ENCODE measurements at places on chromosomes 2 and 18. TPM values are rescaled to one million over a fixed set of nuclear protein-coding genes. Genes with fewer than 3 reads are reported as not detected.
A peak's percentile ranks its signal among the peaks of the same experiment; 100 is the strongest.

- DNase-seq: no peak
Measured at GRCh38 chr18:39946623-39947061, 2008.4 kb upstream of the PIK3C3 start.

DNA sequence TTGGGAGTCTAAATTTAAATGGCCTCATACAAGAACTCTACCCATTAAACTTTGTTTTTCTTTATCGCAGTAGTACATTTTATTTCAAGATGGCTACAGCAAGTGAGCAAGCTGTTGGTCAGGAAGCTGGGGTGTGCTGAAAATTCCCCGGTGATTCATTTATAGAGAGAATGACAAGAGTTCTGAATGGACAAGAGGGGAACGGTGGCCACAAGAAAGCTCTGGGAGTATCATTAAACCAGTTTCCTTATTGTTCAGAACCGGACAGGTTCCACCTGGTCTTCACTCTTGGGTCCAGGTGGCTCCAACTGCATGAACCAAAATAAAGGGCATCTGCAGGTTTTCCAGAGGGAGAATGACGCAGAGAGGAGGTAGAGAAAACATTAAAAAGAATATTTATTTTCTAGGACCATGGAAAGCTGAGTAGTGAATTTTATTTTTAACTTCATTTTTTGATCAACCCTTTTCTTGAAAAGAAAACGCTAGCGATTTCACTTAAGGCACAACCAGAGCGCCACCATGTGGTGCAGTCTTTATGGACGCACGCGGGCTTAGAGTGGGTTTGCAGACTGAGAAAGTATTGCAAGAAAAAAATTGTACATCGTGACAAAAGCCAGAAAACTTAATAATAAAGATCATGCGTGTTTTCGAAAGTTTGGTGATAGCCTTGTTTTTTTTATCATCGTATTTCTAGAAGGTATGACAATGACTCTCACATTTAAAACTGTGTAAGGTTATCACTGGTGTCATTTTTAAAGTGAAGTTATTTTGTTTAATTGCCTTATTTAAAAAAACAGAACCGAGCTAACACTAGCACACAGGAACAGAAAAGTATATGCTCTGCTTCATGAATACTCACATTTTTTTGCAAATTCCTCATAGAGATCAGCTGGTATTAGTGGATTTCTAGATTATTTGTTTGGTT is 97.9 kb upstream of the NOL4 start:
- no peak for DNase-seq

DNA sequence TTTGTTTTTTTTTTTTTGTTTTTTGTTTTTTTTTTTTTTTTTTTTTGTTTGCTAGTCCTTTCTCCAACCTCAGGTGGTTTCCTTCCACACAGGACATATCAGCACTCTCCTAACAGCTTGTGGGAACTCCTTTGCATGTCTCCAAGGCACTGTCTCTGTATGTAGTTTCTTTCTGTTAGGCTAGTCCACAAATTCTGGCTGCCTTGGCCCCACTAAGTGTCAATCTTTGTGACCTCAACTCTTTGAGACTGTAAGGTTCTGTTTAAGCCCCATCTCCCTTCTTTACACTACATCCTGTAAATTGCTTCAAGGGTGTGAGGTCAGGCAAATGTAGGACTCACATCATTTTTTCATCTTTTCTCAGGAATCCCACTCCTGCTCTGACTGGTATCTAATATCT is 85.1 kb downstream of the NCOA1 start:
- no peak for DNase-seq

- DNase-seq: peak; percentile 75
Measured at GRCh38 chr2:37625796-37626571, 45.5 kb downstream of the CDC42EP3 start.

DNA sequence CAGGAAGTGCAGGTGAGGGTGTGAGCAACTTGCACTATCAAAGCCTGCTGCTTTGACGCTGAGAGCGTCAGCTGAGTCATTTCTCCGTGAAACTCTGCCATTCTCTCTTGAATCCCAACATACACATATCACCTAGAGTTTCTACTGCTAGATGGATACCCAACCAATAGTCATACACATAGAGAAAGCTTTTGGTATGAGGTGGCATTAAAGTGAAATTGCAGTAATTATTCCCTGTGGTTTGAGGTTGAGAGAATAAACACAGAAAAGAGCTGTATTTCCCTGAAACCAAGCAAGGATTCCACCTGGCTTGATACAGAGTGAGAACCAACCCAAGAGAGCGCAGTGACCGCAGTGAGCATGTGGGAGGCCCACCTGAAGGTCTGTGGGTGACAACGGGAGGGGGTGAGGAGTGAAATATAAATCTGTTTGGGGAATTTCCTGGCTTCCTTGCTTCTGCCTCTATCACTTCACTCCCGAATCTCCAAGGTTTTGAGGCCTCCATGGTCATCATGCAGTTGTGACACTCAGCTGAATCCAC is 28.8 kb upstream of the TMEM18 start:
- no peak for DNase-seq

Gene CD302
- 0.75 TPM for total RNA-seq

GRCh38 chr2:236909193-236909504 is 176.5 kb upstream of the COPS8 start:
- no peak for DNase-seq

- no peak for DNase-seq
Measured at GRCh38 chr18:69885841-69886531, 61.7 kb downstream of the CD226 start.

GRCh38 chr2:50347358-50348044 is 684.4 kb downstream of the NRXN1 start:
- DNase-seq: no peak

GRCh38 chr2:240346015-240346752 is 89.3 kb upstream of the GPC1 start:
- DNase-seq: no peak

Gene TTC21B
- 21.8 TPM for total RNA-seq

GRCh38 chr18:77622009-77622692 is 372.5 kb downstream of the GALR1 start:
- DNase-seq: peak; percentile 6

Gene ALK
- not detected for total RNA-seq

- DNase-seq: no peak
Measured at GRCh38 chr2:229330952-229331351, 59.9 kb upstream of the PID1 start.

DNA sequence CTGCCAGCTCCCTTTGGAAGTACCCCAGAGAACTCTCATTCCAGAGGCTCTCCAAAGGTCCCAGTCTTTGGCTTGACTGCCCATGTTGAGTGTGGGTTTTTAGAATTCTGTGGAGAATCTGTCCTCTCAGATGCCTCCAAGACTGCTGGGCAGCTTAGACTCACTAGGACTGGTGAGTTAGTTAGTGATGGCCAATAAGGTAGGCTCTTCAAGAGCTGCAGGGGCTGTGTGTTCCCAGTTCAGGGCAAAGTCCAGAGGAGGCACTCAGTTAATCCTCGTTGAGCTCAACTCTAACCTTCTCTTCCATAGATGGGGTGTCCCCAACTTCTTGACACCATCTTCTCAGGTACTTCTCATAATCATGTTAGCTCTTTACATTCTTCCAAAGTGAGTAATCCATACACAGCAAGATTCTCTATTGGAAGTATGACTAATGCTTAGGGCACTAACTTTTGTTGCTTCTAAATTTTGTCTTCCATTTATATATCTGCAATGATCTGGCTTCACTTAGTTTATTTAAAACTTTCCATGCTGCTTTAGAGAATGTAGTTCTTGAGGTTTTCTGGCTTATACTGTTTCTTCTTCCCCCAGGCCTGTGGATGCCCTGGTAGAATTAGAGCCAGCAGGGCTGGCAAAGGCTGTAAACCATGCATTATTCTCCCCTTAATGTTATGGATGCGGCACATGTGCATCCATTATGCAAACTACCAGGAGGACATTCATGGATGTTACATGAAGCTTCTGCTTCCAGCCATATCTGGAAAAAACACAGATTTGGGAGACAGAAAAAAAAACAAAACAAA is 88.9 kb downstream of the POLE4 start:
- DNase-seq: no peak

Gene FOXI3
- total RNA-seq: not detected

DNA sequence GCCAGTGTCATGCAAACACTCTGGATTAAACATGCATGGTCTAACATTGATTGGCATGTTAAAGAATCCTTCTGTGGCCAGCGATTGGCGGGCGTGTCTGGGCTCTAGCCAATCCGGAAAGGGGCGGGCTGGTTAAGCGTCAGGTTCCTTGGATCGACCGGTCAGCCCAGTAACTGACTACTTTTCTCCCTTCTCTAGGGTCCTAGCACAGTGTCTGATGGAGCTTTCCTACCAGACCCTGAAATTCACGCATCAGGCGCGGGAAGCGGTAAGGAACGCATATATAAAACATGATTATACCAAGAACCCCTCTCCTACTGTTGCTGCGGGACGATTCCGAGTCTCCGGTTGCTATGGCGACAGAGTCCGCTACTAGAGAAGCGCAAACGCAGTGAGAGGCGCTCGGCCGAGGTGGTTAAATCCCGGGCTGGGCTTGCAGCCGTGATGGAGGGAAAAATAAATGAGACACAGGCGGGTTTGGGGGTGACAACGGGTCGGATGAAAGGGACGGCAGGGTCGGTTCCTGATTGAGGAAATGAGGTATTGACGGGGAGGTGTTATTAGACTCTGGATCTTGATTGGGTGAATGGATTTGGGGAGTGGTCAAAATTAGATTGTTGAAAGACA is 29.4 kb downstream of the KATNAL2 start:
- DNase-seq: peak; percentile 41

Gene IGFBP2
- 1.1 TPM for total RNA-seq

- DNase-seq: no peak
Measured at GRCh38 chr2:18599509-18600254, 10.3 kb upstream of the NT5C1B start.

Gene QPCT
- 4.2 TPM for total RNA-seq

DNA sequence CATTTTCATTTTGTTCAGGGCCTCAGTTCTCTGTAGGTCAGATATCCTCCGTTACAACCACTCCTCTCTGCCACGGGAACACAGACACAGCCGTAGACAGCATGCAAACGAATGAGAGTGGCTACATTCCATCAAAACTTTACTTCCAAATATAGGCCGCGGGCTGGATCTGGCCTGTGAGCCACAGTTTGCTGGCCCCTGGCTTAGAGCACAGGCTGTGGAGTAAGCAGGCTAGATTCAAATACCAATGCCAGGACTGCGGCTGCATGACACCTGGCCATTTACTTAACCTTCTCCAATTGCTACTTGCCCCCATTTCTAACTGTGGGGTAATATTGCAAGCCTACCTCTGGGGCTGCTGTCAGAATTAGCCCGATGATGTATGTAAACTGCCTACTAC is 325.8 kb upstream of the POU3F3 start:
- no peak for DNase-seq

DNA sequence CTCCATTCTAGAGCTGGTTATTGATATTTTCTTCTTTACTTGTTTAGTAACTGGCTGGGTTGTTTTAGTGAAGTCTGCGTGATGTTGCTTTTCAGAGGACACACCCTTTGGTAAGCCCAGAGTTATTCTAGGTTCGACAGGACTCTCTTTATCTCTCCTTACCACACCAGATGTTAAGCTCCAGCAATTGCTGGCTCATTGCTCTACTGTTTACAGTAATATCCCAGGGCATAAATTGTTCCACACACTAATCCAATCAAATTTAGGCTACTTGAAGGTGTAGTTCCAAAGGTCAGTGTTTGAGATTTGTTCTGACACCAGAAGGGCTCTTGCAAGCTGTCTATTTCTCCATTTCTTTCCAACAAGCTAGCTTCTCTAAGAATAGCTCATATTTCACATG is 506.6 kb downstream of the NR4A2 start:
- DNase-seq: no peak

Gene ADD2
- total RNA-seq: 1.2 TPM

- no peak for DNase-seq
Measured at GRCh38 chr2:236162031-236162845, 5.9 kb downstream of the GBX2 start.

Gene RNF125
- total RNA-seq: 41.3 TPM

- DNase-seq: peak; percentile 44
Measured at GRCh38 chr2:226215902-226216503, 583.6 kb downstream of the IRS1 start.

- DNase-seq: no peak
Measured at GRCh38 chr2:171046048-171046560, 114.6 kb downstream of the TLK1 start.

Gene OTOF
- 2.6 TPM for total RNA-seq
